ENCODE measurements at places on chromosomes 12 and 14.

DNA sequence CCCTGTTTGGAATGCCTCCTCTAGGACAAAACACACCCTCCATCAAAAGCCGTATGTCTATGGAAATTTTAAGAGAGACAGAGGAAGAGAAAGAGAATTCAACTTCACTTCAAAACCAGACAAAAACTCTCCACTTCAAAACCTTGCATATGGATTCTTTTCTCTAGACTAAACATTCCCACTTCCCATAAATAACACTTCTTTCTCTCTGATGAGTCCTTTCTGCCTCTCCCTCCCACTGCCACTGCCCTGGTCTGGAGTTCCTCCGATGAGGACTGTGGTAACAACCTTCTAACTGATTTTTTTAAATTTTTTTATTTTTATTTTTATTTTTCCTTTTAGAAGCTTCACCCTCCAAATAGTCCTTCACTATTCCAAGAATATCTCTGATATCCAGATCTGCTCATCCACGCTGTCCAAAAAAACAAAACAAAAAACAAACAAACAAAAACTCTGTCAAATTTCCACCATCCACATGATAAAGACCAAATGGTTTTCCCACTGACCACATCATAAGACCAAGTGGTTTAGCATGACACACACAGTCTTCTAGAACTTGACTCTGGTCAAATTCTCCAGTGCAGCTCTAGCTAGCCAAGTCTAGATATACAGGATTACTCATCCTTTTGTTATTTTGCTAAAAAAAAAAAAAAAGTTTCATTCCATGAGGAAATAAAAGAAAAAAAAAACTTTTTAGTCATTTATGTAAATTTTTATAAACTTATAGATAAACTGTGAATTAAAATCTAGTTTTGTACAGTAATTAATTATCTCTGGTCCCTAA, 256.0 kb downstream of the PPFIA2 start:
- DNase-seq, result no peak

GRCh38 chr12:106954462-106955376, 988 bp upstream of the TMEM263 start:
- DNase-seq, result no peak

DNA sequence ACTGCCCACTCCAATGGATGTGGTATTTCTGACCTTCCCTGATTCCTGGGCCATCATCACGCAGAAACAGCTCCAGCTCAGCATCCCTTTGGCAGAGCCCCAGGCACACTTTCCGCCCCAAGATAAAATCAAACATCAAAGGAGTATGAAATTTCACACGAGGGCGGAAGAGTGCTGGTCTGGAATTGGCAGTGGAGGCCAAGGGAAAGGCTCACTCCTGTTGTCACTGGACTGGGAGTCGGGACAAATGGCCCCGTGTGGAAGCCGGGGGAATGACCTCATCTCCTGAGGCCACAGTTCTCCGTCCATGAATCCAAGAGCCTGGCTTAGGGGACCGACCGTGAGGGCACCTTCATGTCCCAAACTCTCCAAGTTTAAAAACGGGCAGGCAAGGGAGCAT, 40.9 kb downstream of the FZD10 start:
- no peak for DNase-seq

DNA sequence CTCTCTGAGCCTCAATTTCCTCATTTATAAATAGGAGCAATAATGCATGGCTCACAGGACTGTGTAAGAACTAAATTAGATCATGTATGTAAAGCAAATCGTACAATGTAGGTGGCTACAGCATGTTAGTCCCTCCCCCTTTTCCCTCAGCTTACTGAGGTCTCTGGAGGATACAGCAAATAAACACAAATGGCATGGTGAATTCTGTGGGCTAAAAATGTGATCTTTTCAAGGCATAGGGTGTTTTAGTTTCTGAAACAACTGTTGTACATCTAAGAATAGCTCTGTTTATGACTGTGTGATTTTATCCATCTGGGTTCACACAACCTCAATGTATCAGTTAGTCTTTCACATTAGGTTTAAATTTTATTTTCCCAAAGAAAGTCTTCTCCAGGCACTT, 121.2 kb upstream of the PLEKHG7 start:
- DNase-seq, result no peak

DNA sequence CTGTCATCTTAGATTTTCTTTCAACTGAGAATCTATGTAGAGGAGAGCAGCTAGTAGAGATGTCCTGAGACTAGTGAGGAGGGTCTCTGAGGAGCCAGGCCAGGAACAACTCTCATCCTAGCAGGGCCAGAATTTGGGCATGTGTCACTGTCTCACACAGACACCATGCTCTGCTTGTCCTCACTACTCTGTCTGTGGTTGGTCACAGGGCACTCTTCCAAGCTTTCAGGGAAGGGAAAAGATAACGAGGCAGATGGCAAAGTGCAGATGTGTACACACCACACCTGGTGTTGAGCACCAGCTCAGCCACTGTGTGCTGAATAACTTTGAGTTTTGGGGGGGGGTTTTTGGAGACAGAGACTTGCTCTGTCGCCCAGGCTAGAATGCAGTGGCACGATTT, 2.5 kb downstream of the SSPN start:
- no peak for DNase-seq

GRCh38 chr12:2160043-2160442, 107.3 kb downstream of the CACNA1C start:
- no peak for DNase-seq

DNA sequence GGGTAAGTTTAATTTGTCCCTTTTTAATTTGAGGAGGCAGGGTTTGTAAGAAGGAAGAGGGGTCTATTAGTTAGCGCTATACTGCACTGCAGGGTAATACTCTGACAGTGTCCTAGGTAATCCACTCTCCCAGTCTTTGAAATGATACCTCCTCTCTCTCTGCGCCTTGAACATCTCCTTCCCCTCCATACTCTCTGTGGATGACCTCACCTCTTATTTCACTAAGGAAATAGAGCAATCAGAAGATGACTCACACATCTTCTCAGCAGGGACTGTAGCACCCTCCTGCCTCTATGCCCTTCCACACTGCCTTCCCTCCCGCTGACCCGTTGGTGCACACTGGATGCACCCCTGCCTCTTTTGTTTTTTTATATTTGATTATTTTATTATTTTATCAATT, 94.2 kb downstream of the GRIP1 start:
- peak; percentile 13 for DNase-seq

GRCh38 chr12:62799766-62800406, 135.1 kb downstream of the PPM1H start:
- DNase-seq, result no peak

- no peak for DNase-seq
Measured at GRCh38 chr12:69546693-69547438, 38.4 kb upstream of the CCT2 start.

GRCh38 chr14:58607952-58608317, 29.8 kb upstream of the DACT1 start:
- peak; percentile 12 for DNase-seq

- DNase-seq, result peak; percentile 38
Measured at GRCh38 chr12:51005671-51006070, 20.5 kb downstream of the SLC11A2 start.

GRCh38 chr12:124893792-124894516, 20.5 kb downstream of the UBC start:
- no peak for DNase-seq
